Stimulated activated CD8-positive, alpha-beta memory T cell treated with anti-CD3 and anti-CD28 coated beads, Interleukin-2, amount 100 ng/mL, for 48 hours (primary cell): ENCODE measurements at places on chromosomes 5 and 9.

DNA sequence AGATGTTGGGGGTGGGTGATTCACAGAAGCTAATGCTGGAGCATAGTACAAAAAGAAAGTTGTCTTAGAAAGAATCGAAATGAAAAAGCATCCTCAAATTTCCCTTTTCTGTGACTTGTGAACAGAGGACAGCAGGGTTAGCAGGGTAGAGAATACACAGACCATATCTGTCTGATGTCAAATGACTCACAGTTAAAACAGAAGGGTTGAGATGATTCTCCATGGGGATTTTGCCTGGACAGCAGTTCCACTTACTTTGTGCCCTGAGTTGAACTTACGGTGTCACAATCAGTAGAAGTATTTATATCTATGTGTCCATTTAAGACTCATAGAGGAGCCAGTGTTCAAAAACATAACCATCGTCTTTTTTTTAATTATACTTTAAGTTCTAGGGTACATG, 801.6 kb downstream of the KCTD16 start:
- DNase-seq, result no peak

DNA sequence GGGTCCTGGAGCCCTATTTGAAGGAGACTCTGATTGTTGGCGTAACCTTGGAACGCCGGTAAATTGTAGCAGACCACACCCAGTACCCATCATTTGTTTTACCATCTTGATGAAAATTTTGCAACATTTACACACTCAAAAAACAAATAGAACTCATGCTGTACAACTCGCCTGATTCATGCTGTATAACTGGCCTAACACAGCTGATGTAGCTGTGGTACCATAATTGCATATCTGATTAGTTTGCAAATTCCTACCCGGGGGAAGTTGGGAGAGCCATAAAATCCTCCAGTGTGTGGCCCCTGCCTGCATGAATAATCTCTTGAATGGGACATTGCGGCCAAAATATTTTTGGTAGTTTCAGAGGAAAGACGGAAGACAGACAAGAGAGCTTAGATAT, 9.7 kb downstream of the NIPAL4 start:
- no peak for DNase-seq

DNA sequence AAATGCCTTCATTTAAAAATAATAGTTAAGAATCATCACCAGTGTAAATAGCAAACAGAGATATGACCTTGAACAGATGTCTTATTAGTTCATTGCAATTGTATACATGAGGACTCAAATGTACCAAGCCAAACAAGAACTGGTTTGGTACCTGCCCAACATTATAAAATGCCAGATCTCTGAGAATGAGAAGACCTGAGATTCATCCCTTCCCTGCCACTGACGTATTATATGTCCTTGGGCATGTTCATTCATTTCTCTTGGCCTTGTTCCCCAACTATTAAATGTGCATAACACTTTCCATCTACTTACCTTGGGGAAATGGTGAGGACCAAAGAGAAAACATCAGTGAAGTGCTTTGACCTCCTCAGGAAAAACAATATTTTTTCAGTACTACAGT, 33.6 kb upstream of the ERBIN start:
- no peak for DNase-seq

- no peak for DNase-seq
Measured at GRCh38 chr9:116506685-116507084, 180.4 kb upstream of the TRIM32 start.

- DNase-seq, result peak; percentile 14
Measured at GRCh38 chr9:134381671-134382516, 55.6 kb downstream of the RXRA start.

GRCh38 chr5:10059556-10059955, 190.1 kb downstream of the ATPSCKMT start:
- DNase-seq, result no peak

DNA sequence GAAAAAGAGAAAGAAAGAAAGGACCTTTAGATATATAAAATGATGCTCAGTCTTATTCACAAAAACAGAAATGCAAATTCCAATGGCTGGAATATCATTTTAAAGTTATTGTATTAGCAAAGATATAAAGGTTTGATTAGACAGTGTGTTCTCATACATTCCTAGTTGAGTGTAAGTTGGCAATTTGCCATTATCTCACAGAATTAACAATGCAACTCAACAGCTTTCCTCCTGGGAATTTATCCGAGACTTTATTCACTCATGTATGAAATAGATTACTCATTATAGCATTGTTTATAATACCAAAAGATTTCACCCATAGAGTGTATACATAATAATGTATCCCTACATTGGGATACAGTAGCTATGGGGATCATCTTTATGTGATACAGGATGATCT, 27.1 kb upstream of the MLLT3 start:
- no peak for DNase-seq

GRCh38 chr5:106086352-106086751, 1584.4 kb downstream of the EFNA5 start:
- DNase-seq, result no peak

- DNase-seq, result no peak
Measured at GRCh38 chr9:129313331-129313955, 135.4 kb upstream of the IER5L start.

DNA sequence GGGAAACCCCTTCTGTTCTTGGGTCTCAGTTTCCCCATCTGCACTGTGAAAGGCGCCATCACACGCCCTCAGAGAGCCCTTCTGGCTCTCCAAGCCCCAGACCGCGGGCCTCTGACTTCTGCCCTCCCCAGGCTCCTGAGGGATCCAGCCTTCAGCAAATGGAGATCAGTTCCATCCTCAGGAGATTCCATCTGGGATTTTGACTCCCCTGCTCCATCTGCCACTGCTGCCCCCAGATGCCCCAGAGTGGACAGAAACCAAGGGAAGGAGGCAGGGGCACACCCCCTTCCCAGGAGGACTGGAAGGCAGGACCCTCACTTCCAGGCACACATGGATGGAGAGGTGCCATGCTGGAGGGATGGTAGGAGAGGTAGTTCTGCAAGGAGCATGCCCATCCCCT, 18.7 kb upstream of the RPS14 start:
- DNase-seq, result no peak

GRCh38 chr9:98364086-98364485, 108.6 kb upstream of the TBC1D2 start:
- no peak for DNase-seq

DNA sequence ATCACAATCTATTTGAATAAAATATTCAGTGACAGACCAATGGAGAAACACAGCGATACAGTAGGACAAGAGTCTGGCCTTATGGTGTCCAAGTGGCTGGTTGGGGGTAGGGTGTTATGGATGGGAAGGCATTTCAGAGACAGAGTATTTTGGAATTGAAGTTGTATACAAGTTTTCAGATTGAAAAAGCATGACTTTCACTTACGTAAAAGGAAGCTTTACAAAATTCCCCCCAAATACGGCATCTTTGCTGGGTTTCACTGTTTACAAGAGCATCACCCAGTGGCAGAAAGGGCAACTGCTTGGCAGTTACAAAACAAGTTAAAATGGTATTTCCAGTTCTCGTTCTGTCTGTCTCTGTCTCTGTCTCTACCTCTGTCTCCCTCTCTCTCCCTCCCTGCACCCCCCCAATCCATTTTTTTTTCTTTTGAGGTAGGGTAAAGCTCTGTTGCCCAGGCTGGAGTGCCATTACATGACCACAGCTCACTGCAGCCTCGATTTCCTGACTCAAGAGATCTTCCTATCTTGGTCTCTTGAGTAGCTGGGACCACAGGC, 86.2 kb downstream of the PTPN3 start:
- no peak for DNase-seq

- DNase-seq, result no peak
Measured at GRCh38 chr5:72511366-72511765, 4.2 kb upstream of the ZNF366 start.

DNA sequence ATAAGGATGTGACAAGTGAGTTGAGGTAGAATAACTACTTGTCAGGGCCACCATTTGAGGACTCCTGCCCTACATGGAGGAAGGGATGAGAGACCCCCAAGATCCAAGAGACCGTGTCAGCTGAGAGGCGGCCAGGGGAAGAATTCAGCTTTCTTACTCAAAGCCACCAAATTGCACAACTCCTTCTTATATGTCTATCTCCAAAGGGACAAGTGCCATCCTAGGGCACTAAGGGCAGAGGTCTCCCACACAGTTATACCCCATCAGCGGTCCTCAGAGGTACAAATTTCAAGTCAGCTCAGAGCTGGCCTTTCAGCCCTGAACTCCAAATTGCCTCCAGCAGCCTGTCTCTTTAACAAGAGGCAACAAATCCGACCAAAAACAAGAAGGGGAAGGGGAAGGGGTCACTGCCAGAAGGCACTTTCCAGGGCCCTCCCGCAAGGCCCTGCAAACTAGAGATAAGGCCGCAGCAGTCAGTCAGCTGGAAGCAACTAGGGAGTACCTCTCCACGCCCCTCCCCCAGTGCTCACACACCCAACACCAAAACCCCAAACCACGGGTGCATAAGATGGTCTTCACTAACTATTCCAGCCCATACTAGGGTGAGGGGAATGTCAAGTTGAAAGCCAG, 6.1 kb upstream of the STOML2 start:
- no peak for DNase-seq

- DNase-seq, result no peak
Measured at GRCh38 chr5:170865622-170866021, 3.8 kb downstream of the RANBP17 start.

GRCh38 chr9:71929223-71929622, 17.8 kb downstream of the C9orf85 start:
- DNase-seq, result no peak

GRCh38 chr9:131868766-131869165, 128.9 kb upstream of the RAPGEF1 start:
- no peak for DNase-seq

- DNase-seq, result no peak
Measured at GRCh38 chr5:179427676-179428056, 82.4 kb upstream of the ADAMTS2 start.

- no peak for DNase-seq
Measured at GRCh38 chr5:134007581-134008265, 2.9 kb upstream of the VDAC1 start.

DNA sequence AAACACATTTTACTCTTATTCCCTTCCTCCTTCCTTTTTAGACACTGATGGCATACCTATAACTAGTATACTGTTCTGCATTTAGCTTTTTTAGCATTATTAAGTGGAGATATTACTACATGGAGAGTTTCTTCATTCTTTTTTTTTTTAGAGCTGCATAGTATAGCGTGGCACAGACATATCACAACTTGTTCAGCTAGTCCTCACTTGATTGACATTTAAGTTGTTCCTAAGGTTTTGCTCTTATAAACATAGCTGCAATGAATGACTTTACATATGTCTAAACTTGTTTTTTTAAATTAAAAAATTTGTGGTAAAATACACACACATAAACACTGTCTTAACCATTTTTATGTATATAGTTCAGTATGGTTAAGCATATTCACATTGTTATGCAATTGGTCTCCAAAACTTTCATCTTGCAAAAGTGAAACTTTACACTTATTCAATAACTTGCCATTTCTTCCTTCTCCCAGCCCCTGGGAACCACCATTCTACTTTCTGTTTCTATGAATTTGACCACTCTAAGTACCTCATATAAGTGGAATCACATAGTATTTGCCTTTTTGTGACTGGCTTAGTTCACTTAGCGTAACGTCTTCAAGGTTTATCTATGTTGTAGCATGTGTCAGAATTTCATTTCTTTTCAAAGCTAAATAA, 48.7 kb downstream of the ANKDD1B start:
- DNase-seq, result no peak

DNA sequence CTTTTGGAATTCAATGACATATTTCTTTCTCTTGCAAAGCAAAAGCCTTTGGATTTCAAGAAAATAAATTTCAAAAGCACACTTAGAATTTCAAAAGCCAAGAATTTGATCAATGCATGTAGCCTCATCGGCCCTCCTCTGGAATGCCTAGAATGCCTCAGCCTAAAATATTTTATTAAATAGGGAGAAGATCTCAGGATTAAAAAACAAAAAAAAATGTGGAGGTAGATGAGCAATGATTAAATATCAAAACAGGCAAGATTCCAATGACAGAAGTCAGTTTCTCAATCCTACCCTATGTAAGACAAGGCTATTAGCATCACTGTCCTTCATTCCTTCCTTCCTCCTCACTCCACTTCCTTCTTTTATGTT, 169.0 kb downstream of the CDH6 start:
- DNase-seq, result no peak

DNA sequence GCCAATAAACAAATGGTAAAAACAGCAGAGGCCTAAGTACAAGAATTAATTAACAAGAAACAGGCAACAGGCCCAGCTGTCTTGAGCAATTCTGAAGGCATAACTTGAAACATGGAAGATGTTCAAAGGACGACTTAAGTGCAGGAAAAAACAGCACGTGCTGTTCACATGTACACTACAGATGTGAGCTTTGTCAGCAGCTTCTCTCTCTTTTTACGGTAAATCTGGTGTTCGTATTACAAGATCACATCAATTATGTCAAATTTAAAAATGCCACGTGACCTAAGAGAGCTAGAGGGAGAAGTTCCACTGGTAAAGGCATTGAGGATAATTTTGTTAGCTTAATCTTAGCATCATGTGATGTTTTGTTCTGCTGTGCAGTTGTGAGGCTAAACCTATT, 281.1 kb downstream of the PSAT1 start:
- no peak for DNase-seq

- DNase-seq, result no peak
Measured at GRCh38 chr9:108162664-108163063, 673.1 kb upstream of the KLF4 start.

- DNase-seq, result no peak
Measured at GRCh38 chr9:114968671-114969070, 38.3 kb upstream of the TNFSF8 start.

GRCh38 chr5:107979900-107980299, 309.2 kb upstream of the EFNA5 start:
- DNase-seq, result no peak

DNA sequence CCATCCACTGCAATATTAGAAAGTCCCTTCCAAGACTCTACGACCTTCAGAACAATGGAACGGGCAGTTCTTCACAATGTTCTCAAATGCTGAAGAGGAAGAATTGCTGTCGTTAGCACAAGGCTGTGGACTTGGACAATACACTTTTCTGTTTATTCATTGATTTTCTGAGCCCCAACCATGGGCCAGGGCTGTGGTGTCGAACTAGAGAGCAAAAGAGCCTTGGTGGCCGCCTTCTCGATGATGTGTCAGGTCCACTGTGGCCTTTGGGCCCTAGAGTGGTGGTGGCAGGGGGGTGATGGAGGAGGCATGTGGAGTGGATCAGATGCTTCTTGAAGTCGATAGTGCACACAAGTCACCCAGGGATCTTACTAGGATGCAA, 18.5 kb upstream of the KIF12 start:
- no peak for DNase-seq

GRCh38 chr9:137432687-137433348, 8.3 kb downstream of the ENTPD8 start:
- no peak for DNase-seq

- DNase-seq, result no peak
Measured at GRCh38 chr5:35884191-35884769, 27.6 kb downstream of the IL7R start.

GRCh38 chr5:63554191-63554590, 408.1 kb downstream of the HTR1A start:
- no peak for DNase-seq

GRCh38 chr9:79266986-79267385, 304.8 kb upstream of the TLE4 start:
- no peak for DNase-seq

GRCh38 chr5:136560126-136560525, 194.8 kb upstream of the TRPC7 start:
- DNase-seq, result no peak
